ENCODE measurements at places on chromosomes 5 and 9.

DNA sequence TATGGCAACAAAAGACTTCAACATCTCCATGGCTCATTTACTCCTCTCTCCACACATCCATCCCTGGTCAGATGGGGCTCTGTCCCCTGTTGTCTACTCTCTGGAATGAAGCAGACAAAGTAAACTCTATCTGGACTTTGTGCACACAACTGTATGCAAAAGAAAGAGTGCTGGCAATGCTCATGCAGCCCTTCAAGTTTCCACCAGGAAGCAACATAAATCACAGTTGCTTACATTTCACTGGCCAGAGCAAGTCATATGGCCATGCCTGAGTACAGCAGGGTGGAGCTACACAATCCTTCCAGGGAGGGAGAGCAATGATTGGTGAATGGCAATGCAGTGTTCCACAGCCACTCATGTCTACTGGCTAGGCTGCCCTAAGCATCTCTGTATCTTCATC, 12.4 kb upstream of the SHC3 start:
- DNase-seq = no peak

DNA sequence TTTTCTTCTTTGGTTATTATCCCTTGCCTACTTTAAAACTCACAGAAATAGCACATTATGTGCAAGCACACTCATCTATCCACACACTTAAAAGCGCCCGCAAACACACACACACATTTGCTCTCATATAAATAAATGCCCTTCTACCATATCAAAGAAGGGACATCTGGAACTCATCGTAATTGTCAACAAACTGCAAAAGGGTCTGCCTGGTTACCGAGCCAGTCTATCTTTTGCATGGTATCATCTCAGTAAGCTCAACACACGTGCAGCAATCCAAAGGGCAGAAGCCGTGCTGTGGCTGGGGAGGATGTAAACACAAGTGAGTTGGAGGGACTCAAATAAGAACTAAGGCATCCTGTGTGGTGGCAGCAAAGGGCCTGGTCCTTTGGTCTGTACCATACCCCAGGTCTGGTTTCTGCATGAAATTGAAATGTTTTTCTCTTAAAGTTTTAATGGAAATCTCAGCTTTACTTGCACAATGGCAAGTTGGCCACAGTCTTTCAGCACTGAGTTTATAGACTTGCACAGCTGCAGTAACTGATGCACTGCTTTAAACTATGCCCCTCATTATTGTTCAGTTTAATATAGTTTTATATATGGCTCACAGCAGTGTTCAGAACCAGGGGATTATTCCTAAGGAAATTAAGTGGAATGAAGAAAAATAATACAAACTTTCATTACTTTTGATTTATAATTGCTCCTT, 331.0 kb downstream of the ADAMTS6 start:
- DNase-seq = no peak

- DNase-seq = peak; percentile 61
Observed at GRCh38 chr5:113487781-113488644, at the start of gene MCC. TSS of gene MCC (minus strand) at chr5:113488453.

- DNase-seq = no peak
Observed at GRCh38 chr5:139746691-139747582, 48.7 kb upstream of the PSD2 start.

DNA sequence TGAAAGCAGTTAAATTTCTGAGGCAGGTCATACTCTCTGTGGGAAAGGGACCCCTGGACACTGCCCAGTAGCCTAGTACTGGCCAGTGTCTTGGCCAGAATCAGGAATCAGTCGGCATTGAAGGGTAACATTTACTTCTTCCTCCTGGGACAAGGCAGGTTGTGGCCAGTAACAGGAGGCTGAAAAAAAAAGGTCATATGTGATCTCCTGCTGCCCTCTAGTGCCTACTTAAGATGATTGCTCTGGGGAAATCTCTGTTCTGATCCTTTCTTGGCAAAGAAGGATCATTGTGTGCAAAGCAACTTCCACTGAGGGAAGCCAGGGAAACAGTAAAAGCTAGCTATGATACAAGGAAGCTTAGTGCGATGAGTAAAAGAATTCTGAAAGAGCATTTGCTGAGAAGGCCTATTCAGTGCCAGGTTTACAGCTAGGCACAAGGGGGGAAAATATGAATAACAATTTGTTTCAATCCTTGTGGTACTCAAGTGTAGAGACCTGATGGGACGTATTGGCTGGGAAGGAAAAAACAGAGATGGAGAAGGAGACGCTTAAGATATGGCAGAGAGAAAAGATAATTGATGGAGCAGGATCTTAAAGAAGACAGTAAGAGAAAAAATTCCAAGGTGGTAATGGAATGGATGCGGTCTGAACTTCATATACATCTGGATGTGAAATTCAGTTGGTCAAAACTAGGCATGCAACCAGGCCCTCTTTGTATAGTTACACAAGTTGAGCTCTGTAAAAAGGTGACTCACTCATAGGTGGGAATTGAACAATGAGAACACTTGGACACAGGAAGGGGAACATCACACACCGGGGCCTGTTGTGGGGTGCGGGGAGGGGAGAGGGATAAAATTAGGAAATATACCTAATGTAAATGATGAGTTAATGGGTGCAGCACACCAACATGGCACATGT, 25.8 kb upstream of the TRIM32 start:
- DNase-seq = peak; percentile 39

- no peak for DNase-seq
Observed at GRCh38 chr5:176543428-176544182, 5.5 kb upstream of the CDHR2 start.

GRCh38 chr9:36192196-36192595, 1.5 kb downstream of the CLTA start:
- no peak for DNase-seq

DNA sequence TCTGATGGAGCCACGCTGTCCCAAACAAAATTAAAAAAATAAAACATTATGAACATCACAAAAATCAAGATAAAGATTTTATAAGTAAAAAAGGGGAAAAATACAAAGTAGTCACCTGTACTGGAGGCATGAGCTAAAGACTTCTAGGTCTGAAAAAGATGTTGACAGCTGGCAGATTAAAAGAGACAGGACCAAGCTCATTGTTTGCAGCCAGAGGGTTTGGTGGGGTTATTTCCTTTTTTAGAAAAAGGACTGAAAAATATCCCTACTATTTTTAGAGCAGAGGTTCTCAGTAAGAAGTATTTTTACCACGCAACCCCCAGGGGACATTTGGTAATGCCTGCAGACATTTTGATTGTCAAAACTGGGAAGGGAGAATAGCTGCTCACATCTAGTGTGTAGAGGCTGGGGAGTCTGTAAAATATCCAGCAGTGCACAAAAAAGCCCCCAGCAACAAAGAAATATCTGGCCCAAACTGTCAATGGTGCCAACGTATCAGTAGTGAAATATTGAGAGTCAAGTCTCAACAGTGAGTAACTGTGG, 353.4 kb downstream of the TLE1 start:
- DNase-seq = no peak

DNA sequence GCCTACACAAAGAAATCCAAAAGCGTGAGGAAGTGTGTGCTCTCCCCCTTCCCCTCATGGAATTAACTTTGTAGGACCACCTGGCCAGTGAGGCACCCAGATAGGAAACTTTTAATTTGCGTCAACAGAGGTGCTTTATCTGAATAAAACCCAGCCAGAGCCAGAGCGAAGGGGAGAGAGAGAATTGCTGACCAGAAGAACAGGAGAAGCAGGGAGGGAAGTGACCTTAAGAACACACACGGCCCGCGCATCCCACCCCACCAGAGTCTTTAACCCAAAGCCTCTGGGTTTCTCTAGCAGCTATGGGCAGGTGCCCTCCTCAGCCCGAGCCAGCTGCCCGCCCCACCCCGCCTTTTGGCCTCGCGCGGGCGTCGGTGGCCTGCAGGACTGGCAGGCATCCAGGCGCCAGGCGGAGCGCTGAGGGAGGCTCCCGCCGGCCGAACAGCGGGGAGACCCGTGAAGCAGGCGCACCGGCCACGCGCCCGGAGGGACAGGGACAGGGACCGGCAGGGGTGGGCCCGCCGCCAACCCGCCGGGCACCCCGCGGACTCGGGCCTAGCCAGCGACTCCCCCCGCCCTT, 580 bp downstream of the ERAP1 start:
- DNase-seq = no peak

- no peak for DNase-seq
Observed at GRCh38 chr9:125785248-125785751, 38.1 kb downstream of the PBX3 start.

GRCh38 chr9:19690128-19690527, 98.7 kb downstream of the SLC24A2 start:
- DNase-seq = no peak

DNA sequence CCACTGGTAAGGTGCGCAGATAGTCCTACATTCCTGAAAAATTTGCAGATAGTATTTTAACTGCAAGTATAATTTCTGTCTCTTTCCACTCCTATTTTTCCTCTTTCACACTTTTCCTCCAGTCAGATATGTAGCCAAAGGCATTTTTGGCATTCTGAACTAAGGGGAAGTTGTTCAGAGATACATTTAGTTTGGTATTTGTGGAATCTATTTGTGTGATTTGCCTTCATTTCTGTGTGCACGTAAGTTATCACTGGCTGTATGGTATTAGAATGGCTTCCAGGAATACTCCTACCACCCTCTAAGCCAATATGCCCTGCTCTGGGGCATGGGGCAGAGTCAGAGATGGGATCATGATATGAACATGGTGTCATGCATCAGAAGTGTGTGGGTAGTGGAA, 45.8 kb upstream of the GRAMD2B start:
- no peak for DNase-seq

- DNase-seq = no peak
Observed at GRCh38 chr5:131973089-131973712, 27.7 kb upstream of the MEIKIN start.
